ENCODE measurements at places on chromosomes 3 and 15.

- no peak for DNase-seq
Measured at GRCh38 chr3:16277471-16277870, 12.5 kb downstream of the OXNAD1 start.

GRCh38 chr15:48086133-48086532 lies 34.7 kb upstream of the SLC24A5 start:
- DNase-seq, result no peak

- no peak for DNase-seq
Measured at GRCh38 chr15:48584812-48585563, 60.5 kb downstream of the FBN1 start.

DNA sequence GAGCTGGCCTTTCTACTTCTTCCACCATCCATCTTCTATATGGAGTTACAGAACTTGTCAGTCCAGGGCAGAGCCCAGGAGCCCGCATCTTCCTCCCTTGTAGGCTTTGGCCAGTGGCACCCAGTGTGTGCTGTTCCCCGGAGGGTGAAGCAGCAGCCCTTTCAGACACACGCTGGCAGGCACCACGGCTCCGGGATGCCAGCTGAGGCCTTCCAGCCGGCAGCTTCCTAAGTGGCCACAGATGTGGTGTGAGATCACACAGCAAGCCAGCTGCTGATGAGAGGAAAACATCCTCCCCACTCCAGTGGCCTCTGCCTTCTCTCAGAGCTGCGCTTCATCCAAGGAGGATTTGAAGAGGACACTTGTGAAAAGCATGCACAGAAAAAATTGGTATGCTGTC lies 24.1 kb downstream of the CRABP1 start:
- peak; percentile 49 for DNase-seq

DNA sequence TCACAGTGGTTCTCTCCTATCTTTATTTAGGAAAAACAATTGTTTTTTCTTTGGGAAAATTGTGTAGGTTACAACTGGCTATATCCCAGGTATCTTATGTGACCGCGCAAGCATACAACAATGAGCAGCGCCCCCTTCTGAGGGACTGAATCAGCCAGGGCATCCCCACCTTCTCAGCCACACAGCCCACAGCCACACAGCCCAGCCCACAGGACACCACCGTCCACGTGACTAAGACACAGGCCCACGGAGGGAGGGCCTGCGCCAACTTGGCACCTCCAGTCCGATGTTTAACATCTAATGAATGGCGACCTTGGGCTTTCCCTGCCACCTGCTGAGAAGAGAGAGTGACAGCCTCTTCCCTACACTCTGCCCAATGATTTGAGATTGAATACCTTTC lies 68.1 kb downstream of the ATP10A start:
- DNase-seq, result no peak

GRCh38 chr3:123287962-123288302 lies 86.2 kb downstream of the SEC22A start:
- DNase-seq, result no peak

GRCh38 chr3:188673646-188674186 lies 498.1 kb upstream of the TPRG1 start:
- DNase-seq, result no peak

DNA sequence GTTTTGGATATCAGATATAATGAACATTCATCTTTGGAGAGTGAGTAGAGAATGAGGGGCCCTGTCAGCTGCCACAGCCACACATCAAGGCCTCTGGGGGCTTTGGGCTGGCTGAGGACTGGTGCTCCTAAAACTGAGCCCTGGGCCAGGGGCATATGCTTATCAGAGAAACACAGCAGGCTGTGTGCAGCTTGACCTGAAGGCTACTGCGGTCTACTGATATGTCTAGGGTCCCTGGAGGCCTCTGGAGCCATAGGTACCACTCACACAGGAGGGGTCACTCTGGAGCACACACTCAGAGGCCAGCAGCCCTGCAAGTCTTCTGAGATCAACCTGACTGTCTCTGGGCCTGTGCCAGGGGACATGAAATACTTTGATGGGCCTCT lies 7.6 kb downstream of the TF start:
- no peak for DNase-seq

DNA sequence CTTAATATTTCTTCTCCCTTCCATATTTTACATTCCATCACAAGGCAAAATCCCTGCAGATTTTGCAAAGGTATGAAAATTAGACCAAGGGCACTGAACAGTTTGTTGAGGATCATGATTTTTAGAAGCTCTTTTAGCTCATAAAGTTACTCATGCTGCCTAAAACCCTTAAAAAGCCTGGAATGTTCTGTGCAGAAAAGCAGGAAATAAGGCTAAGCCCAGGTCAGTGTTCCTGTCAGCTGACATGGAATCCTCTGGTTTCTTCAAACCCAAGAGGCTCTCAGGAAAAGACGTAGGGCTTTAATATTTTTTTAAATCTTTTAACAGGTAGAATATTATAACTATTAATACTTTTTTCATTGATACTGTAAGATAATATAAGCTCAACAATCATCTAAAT lies 8.2 kb downstream of the CBLB start:
- DNase-seq, result no peak

All from spinal cord (tissue), 10 donors.